ENCODE measurements at places on chromosomes 2 and 18. TPM values are rescaled to one million over a fixed set of nuclear protein-coding genes. Genes with fewer than 3 reads are reported as not detected.

- DNase-seq, result no peak
These were observed 270.9 kb downstream of the CYP26B1 start for GRCh38 chr2:71876542-71877451.

- no peak for DNase-seq
These were observed 13.1 kb downstream of the PPP3R1 start for GRCh38 chr2:68238955-68239822.

The INPP5D gene
- total RNA-seq, result 5.8 TPM

DNA sequence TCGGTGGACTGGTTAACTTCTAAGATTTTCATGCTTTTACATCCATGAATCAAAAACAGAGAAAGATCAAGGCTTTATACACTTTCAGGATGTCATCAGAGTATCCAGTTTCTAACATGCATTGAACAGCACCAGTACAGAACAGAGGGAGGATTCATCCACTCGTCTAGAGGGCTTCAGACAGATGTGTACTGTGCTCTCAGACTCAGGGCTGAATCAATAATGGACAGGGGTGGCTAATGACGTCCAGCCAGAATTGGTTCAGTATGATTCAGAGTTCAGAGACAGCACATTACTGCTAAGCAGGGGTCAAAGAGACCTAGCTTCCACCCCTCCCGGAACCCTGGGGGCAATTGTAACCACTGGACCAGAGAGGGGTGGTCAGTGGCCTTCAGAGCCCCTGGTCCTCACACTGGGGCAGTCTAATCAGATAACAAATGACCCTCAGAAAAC, 37.3 kb downstream of the RNU4ATAC start:
- DNase-seq, result no peak

DNA sequence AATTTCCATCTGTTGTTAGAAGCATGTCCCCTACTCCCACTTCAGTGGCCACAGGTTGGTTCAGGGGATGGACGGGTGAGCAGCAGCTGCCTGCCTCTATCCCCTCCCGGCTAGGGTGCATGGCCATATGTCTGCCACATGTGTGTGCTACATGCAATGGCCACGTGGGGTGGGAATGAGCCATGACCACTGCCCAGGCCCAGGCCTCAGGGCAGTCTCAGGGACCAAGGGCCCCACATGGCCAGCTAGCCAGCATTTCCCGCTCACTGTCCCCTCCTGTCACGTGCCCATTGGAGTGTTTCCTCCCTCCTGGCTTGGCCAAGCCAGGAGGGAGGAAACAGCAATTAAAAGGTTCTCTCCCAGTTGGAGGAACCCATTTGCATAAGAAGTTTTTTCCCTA, 117.1 kb downstream of the KCNS3 start:
- DNase-seq, result no peak

GRCh38 chr18:44922968-44923367, 242.3 kb downstream of the SETBP1 start:
- no peak for DNase-seq

The ADAM23 gene
- 68.8 TPM for total RNA-seq

- DNase-seq, result no peak
These were observed 568.8 kb upstream of the ZEB2 start for GRCh38 chr2:145088756-145089155.

The TTC27 gene
- total RNA-seq, result 8.3 TPM

DNA sequence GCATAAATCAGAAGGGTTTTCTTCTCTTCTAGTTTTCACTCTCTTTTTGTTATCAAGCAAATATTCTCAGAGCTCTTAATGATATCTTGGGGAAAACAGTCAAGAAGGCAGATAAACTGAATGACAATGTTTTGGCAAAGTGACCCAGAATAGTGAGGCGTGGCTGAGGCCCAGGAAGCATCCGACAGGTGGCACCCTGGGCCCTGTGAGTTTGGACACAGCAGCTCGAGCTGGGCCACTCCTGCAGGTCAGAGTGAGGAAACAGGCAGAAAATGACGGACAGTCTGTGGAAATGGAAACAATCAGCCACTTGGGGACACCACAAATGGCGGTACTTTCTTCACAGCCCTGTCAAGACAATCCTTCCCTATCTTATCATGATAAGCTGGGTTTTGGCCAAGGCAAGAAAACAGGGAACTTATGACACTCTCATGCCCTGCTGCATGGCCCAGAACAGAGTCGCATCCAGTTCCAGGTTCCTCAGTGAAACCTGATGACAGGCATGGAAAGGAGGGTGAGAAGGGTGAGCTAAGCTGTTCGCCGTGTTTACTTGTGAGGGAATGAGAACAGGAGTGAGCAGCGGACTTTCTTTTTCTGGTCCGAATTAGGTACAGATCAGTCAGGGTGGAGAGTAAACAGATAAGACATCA, 32.1 kb downstream of the MRPL44 start:
- no peak for DNase-seq

The CCT4 gene
- 102 TPM for total RNA-seq

DNA sequence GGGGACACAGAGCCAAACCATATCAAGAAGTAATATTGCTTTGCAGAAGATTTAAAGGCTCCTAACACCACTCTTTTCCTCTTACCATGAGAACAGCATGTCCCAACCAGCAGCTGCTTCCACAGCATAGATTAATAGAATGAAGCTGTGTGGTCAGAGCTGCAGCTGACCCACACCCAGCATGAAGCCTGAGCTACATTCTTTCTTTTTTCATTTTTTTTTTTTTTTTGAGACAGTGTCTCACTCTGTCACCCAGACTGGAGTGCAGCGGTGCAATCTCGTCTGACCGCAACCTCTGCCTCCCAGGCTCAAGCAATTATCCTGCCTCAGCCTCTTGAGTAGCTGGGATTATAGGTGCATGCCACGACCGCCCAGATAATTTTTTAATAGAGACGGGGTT, 289.8 kb downstream of the RAD51AP2 start:
- no peak for DNase-seq

The GKN1 gene
- total RNA-seq, result not detected

DNA sequence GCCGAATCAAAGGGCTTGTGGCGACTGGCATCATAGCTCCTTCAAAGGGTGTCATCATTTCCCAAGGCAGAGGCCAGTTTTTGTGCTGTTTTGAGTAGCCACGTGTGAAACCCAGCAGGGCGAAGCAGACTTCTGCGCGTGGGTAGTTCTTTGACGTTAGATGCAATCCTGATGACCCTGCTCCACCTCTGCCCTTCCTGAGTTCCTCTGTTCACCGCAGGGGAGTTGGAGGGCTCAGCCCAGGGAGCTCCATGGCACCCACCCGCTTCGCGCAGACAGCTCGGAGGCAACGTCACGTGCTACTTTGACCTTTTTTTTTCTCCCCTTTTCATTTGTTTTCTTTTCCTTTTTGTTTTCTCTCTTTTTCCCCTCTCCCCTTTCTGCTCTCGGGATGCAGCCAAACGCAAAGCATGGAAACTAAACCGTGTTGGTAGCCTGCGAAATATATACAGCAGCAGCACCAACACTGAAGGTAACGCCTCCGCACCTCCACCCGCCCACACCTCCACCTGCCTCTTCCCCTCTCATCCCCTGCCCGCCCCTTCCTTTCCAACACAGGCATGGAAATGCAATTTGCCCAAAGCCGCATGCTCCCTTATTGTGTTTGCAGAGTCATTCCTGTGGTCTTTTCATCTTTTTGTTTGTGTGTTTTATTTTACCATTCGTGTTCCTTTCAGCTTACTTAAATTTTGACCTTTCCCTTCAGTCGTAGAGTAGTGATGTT, 153.6 kb downstream of the GBX2 start:
- DNase-seq, result no peak

- no peak for DNase-seq
These were observed 32.9 kb downstream of the CENPO start for GRCh38 chr2:24825883-24826772.

The CFC1 gene
- not detected for total RNA-seq

The ALK gene
- not detected for total RNA-seq

The ATP6V1C2 gene
- 2.7 TPM for total RNA-seq

DNA sequence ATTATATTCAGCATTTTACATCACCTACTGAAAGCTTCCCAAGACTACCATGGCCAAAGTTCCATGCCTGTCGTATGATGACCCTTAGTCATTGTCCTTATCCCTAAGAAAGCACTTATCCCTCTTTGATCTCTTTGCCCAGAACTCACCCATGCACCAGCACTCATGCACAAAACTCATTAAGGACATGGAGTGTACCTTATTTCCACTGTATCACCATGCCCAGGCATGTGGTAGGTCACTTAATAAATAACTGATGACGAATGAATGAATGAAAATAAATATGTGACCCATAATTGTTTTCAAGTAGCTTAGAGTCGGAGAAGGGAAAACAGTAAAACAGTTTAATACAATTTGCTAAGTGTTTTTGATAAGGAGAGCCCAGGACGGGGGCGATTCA, 220.1 kb downstream of the IKZF2 start:
- DNase-seq, result no peak

The ELMOD3 gene
- total RNA-seq, result 10.4 TPM

GRCh38 chr2:234789556-234790325, 162.1 kb upstream of the SH3BP4 start:
- no peak for DNase-seq

DNA sequence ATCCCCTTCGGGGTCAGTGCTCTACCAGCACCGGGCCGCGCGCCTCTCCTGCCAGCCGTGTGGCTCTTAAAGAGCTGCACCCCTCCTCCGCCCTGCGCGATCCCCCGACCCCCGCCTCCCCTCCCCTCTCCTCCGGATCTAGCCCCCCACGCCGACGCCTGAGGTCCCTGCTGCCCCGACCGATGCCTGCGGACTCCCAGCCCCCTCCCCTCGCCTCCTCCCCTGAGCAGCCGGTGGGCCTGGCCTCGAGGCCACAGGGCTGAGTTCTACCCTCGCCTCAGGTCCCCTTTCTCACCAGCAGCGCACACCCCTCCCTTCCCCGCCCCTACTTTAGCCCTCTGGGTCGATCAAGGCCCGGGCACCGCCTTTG, 5.8 kb upstream of the SIX3 start:
- no peak for DNase-seq

The ACMSD gene
- not detected for total RNA-seq

The OTOF gene
- not detected for total RNA-seq

- no peak for DNase-seq
These were observed 508.7 kb upstream of the FAM98A start for GRCh38 chr2:34107811-34108210.

DNA sequence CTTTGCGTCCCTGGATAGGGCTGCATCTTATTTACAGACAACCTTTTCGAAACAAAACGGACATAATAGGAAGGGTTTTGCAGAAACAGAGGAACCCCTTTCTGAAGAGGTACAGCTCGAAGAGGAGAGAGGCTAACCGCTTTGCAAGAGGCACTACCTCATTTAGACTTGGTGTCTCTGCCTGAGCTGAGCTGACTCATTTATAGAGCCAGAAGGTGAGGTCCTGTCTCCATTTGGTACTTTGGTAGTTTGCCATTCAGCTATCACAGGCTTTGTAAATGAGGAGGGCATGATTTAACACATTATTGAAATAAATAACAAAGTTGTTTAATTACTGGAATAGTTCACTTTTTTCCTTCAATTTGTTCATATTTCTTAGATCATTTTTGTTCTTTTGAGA, 2.2 kb upstream of the NXPH2 start:
- DNase-seq, result no peak

DNA sequence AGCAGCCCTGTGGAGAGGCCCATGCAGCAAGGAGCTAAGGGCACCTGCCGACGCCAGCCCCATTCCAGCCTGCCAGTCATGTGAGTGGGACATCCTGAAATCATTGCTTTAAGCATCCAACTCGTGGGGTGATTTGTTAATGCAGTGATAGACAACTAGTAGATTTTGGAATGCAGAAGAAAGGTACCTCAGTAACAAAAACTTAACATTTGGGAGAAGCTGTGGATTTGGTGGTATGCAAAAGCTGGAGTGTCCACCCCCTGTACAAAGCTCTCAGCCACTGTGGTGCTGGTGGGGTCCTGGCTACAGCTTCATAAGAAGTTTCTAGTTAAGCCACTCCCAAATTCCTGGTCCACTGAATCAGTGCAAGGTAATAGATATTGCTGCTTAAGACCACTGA, 37.2 kb upstream of the GNAL start:
- no peak for DNase-seq

GRCh38 chr2:231204146-231204545, 5.7 kb downstream of the ARMC9 start:
- DNase-seq, result no peak

- no peak for DNase-seq
These were observed 1430.2 kb upstream of the PIK3C3 start for GRCh38 chr18:40524881-40525280.

The IL36RN gene
- not detected for total RNA-seq

GRCh38 chr2:85245891-85246290, 81.9 kb downstream of the TGOLN2 start:
- no peak for DNase-seq

The ANKRD62 gene
- total RNA-seq, result not detected

Data from left ventricle myocardium superior (tissue), 1 donor.